ENCODE measurements at places on chromosomes 1 and 21.

DNA sequence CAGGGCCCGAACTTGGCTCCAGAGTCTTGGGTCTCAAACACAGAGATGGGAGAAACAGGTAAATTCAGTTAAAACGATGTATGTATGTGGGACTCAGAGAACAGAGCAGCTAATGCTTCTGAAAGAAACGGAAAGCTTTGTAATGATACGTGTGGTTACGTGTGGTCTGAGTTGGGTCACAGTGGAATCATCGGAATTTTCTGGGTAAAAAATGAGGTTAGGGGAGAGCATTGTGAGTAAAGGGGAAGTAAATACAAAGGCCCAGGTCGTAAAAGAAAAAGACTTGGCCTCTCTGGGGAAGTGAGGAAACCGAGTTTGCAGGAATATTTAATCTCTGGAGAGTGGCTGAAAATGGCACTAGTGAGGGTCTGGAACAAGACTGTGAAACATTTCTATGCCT, 8.3 kb downstream of the NHLH2 start:
- ATAC-seq = no peak

GRCh38 chr1:100794748-100795645, 75.5 kb downstream of the VCAM1 start:
- no peak for ATAC-seq

- no peak for ATAC-seq
These were observed 9.0 kb upstream of the IFFO2 start for GRCh38 chr1:18965206-18966173.

DNA sequence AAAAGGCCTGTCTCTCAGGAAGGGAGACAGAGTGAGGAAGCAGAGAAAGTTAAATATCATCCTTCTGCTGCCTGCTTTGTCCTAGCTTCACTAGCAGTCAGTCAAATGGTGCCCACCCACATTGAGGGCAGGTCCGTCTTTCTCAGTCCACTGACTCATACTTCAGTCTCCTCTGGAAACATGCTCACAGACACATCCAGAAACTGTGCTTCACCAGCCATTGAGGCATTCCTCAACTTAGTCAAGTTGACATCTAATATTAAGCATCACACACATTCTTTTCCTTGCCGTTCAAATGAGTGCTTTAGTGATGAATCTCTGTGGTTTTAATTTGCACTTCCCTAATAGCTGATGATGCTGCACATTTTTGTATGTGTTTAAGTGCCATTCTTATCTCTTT, 777.8 kb upstream of the PRMT6 start:
- no peak for ATAC-seq

DNA sequence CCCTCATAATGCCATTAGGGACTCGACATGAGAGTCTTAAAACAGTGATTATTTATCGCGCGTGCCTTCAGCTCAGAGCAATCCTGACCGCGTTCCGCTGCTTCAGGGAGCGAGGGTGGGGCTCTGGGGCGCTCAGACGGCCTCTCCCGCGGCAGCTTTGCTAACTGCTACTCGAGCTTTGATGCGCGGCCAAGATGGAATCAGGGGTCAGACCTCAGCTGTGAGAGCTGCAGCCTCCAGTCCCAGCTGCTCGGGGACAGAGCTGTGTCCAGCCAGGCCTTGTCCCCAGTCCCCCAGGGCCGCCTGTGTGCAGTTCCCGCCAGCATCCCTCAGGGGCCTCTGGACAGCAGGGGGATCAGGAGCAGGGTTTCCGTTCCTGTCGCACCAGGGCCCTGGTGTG, 104.6 kb upstream of the TTC34 start:
- ATAC-seq = no peak

DNA sequence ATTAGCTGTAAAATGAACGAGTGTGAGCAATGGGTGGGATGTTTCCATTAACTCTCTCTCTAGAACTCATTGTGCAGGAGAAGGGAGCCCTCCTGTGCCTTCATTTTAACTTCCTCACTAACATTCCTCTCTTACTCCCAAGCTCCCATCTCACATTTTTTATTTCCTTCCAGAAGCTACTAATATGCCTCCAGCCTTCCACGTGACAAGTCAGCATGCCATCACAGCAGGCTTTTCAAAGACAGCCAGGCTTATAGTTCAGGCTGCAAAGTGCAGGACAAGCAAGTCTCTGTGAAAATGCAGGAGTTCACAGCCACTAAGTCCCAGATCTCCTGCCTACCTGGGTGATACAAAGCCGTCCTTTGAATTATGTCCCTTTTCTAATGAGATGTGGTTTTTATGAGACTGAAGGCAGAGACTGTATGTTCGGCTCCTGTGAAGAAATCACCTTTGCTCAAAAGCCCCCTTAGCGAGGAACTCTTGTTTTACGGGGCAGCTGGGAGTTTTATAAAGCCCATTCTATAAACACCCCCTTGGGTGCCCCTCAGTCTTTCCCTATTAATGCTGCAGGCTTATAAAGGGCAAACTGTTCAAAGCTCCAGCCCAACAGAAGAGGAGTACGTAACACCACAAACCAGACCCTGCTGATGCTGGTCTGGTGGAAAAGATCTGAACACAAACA, 14.8 kb upstream of the ANGPTL7 start:
- no peak for ATAC-seq

- ATAC-seq = no peak
These were observed 1.1 kb upstream of the TTC39A start for GRCh38 chr1:51331206-51332100.

- ATAC-seq = no peak
These were observed 100.9 kb upstream of the DPT start for GRCh38 chr1:168829876-168830275.

- ATAC-seq = peak; percentile 85
These were observed 18.5 kb downstream of the CLCA1 start for GRCh38 chr1:86487131-86487810.

GRCh38 chr21:28938726-28939125, 54.0 kb downstream of the LTN1 start:
- ATAC-seq = no peak

DNA sequence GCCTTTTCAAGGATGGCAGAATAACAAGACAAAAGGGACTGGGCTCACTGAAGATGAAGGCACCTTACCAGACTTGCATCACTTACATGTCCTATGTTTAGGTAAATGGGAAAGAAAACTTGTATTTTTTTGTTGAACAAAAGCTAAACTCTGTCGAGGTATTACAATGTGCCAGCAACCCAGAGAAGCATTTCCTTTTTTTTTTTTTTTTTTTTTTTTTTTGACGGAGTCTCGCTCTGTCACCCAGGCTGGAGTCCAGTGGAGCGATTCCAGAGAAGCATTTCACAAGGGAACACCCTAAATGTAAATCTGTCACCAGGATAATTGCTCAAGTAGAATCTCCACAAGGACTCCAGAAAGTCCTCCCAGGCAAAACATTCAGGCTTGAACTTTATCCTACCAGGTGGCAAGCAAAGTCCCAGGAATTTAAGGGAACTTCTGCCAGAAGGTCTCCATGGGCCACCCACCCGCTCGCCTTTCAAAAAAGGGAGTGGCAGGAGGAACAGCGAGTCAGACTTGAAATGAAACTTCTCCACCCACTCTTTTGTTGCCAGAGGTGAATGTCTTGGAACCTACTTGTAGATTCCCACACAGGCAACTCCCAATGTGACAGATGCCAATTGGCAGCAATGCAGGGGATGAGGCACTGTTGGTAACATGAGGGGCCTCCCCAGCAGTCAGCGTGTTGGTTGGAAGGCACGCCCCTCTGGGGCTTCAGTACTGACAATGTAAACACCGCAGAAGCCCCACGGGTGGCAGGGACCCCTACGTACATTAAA, 125.0 kb downstream of the TIAM1 start:
- peak; percentile 79 for ATAC-seq

DNA sequence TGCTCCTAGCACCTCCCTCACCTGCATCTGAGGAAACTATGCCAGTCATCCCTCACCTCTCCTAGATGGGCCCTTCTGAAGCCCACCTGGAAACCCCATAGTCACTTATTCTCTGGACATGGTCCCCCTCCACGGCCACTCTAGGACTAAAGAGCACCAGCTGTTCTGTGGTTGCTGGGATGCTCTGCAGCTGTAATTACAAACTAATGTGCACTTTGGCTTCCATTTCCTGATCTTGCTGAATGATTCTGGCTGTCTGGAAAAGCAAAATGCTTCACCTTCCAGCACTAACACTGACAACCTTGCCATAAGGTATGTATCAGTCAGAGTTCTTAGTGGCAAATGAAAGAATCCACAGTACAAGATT, 48.7 kb upstream of the PSEN2 start:
- ATAC-seq = peak; percentile 39
